ENCODE measurements at places on chromosomes 7 and 10.
A peak's percentile ranks its signal among the peaks of the same experiment; 100 is the strongest.

- no peak for DNase-seq
Measured at GRCh38 chr10:110647136-110647430, 2.9 kb downstream of the RBM20 start.

GRCh38 chr10:86657011-86657395 is 2.7 kb downstream of the OPN4 start:
- DNase-seq = no peak

DNA sequence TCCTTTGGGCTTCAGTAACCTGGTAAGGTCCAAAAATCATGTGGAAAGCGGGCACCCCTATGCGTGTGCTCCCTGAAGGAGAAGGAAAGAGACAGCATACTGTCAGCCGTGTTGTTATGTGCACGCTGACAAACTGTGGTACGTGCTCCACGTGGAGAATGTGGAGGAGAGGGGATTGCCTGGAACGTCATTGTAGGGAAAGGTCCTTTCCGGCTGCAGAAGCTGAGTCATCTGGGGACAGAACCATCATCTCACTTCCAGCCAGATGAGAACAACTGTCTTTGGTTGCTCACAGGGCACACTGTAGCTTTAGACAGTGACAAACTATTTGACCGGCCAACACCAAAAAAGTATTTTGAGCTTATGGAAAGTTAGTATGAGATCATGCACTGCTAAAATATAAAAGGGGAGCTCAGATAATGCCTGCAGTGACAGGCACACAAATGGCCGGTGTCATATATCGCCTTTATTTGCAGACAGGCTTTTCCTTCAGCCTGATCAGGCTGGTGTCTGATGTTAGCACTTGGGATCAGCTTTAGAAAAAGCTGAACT is 38.8 kb upstream of the GRB10 start:
- DNase-seq = no peak

DNA sequence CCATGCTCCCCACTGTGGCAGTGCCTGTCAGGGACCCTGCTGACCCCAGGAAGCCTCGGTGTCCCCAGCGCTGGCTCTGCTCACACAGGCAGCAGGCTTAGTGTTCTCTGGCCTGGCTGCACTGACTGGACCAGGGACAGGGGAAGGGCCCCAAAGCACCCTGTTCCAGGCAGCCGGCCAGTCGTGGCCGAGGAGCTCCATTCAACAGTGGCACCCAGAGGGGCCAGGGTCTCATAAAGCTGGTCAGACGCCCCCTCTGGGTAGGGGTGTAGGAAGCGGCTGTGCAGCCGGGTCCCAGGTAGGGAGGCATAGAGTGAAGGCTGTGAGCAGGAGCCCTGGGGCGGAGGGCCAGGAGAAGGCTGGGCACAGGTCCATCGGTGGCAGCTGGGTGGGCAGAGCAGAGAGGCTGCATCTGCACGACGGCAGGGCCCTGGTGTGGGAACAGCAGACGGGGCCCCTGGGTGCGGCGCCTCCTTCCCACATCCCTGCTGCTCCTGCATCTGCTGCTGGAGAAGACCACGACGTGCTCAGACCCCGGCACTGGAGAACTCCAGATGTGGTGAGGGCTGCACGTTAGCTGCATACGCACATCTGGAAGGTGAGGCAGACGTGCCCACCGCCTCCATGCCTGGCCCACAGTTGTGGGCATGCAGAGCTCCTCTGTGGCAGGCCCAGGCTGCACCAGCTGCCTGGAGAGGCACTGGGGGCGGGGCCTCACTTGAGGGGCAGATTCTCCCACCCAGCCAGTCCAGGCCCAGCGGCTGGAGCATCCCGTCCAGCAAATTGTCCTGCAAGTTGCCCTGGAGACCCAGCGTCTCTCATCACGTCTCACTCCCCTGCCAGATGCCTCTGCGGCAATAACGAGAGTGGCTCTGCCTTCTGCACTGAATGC is 25.1 kb downstream of the MNX1 start:
- DNase-seq = no peak

DNA sequence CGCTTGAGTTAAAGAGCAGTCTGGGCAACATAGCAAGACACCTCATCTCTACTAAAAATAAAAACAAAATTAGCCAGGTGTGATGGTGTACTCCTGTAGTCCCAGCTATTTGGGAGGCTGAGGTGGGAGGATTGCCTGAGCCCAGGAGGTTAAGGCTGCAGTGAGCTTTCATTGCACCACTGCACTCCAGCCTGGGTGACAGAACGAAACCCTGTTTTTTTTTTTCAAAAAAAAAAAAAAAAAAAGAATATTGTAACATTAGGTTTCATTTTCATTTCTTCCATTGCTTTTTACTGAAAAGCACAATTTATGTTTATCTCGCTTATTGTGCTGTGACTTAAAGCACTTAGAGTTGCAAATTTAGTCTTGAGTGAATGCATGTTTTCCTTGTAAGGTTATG is 80.0 kb downstream of the MLLT10 start:
- no peak for DNase-seq

DNA sequence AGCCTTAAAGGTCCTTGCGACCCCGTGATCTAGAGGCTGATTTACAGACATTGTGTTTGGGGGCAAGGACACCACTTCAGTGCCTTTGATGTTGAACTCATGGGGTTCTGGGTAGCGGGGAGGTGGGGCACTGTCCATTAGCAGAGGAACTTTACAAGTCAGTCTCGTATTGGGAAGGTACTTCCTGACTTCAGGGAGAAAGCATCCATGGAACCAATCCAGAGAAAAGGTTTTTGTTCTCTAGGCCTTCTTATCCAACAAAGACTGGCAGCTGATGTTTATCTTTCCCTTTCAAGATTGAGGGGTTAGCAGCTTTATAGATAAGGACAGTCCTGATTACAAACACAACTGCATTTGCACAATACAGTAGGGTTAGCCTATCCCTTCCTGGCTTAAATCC is 2.8 kb downstream of the GTPBP10 start:
- DNase-seq = no peak

DNA sequence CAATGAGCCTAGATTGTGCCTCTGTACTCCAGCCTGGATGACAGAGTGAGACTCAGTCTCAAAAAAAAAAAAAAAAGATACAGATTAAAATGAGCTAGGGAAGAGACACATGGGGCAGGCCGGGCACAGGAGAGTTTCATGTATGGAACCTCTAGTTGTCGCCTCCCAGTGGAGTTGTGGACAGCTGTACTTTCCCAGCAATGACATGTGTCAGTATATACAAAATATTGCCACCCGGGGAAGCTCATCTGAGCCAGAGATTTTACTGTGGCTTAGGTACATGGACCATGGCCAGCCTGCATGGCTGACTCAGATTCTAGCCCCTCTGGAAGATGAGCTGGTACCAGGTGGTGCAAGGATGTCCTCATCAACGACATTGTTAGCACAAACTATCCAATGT is 87.4 kb downstream of the COL26A1 start:
- DNase-seq = no peak

GRCh38 chr7:8014399-8014798 is 45.8 kb downstream of the GLCCI1 start:
- DNase-seq = no peak

DNA sequence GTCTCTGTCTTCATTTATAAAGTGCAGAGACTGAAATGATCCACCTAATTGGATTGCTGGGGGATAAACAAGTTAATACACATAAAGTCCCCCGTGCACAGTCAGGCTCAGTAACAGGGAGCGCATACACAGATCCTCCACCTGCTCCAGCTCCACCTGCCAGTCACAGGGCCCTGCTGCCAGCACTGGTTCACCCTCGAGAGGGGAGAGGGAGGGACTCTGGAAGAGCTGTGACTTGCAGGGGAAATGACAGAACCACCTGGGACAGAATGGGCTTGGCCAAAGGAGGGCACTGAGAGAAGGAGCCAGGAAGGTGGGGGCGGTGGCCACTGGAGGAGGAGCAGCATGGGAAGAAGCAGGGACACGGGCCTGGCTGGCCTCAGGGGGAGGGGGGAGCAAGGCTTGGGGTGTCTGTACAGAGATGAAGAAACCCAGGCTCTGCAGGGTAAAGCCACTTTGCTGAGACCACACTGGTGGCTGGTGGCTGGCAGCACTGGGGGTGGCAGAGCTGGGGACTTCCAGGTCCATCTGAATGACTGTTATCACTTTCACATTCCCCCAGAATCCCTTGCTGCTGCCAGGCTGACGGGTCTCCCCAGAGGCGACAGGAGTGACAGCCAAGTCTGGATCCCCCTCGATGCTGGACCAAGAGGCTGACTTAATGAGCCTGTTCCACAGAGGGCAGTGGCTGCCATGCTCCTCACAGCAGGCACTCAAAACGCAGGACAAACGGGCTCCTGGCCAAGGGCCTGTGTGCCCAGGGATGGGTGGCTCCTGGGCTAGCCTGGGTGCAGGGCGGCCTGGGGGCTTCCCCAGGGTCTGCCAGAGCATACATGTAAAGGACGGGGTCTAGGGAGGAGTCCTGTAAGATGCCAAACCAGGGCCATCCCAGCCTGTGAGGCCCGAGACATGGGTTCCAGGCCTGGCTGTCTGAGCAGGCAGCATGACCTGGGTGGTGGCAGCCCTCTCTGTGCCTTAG is 151.1 kb downstream of the SH3PXD2A start:
- no peak for DNase-seq

DNA sequence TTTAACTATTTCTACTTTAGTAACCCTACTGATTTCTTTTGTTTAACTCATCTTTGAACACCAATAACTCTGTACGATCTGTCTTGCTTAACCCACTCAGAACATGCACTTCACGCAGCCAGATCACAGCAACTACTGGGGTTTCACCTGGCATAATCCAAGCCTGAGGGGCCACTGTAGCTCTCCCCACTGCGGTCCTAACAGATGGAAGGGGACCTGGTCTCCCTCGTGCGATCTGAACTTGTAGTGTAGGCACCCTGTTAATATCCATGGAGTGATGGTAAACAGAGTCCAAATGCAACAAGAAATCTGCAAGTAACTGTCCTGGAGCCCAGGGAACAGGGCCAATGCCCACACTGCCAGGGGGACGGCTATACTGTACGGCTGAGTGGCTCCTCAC is 45.5 kb downstream of the INSIG1 start:
- DNase-seq = no peak

GRCh38 chr10:67306588-67307205 is 380.9 kb downstream of the LRRTM3 start:
- DNase-seq = no peak

- peak; percentile 81 for DNase-seq
Measured at GRCh38 chr7:122143751-122144711, at the start of gene AASS. Gene AASS, minus strand, starts transcription at chr7:122144249. Its CDS starts 10,523 bp downstream, at chr7:122133726.

GRCh38 chr10:79982861-79983260 is 34.0 kb upstream of the SFTPD start:
- no peak for DNase-seq

DNA sequence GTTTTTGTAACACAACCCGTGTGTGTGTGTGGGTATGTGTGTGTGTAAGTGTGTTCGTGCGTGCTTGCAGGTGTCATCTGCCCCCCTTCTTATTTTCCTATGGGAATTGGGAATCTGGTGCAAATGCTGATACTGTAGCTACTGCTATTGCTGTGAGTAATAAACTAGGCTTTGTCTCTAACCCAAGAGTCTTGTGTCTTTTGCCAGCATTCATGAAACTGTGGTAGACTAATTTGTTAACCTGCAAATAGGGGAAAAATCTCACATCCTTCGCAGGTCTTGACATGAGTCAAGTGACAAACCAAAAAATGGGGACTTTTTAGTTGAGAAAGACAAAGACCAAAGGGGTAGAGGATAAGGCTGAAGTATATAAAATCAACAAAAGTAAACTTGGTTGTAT is 57.9 kb upstream of the FAM133B start:
- DNase-seq = no peak

DNA sequence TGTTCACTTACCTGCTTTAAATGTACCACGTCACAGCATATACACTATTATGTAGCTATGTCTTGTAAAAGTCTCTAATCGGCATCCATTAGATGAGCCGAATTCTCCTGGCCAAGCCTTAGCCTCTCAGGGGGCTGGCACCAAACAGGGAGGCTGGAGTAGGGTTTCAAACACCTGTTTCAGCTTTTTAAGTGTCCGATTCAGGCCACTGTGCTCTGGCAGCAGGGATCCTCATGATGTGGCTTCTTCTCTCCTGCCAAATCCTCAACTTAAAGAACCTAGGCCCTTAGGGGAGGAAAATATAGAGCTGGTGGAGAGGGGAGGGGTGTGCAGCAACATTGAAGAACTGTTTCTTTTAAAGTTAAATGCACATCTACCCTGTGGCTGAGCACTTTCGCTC is 68.5 kb upstream of the NFKB2 start:
- no peak for DNase-seq

- DNase-seq = no peak
Measured at GRCh38 chr7:1022801-1023465, 21.4 kb upstream of the GPR146 start.

GRCh38 chr10:133219782-133220181 is 10.2 kb upstream of the UTF1 start:
- no peak for DNase-seq

GRCh38 chr10:123526356-123527064 is 139.6 kb upstream of the GPR26 start:
- DNase-seq = no peak

- DNase-seq = no peak
Measured at GRCh38 chr10:29926693-29927048, 132.7 kb downstream of the JCAD start.

DNA sequence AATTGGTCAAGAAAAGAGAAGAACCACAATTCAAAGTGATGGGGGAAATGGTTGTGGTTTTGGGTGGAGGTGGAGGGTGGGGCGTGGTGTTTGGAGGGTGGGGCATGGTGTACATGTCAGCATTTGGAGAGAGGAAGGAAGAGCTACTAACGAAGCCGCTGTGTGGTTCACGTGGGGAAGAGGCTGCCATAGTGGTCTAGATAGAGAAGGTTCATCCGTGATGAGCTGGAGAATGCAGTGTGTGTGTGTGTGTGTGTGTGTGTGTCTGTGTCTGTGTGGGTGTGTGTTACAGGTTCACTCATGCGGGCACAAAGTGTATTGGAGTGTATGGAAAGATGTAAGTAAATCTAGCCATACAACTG is 6.1 kb upstream of the VCL start:
- peak; percentile 78 for DNase-seq

- DNase-seq = no peak
Measured at GRCh38 chr10:44749151-44749550, 162.0 kb upstream of the TMEM72 start.

GRCh38 chr7:148473703-148474480 is 116.7 kb upstream of the C7orf33 start:
- no peak for DNase-seq

DNA sequence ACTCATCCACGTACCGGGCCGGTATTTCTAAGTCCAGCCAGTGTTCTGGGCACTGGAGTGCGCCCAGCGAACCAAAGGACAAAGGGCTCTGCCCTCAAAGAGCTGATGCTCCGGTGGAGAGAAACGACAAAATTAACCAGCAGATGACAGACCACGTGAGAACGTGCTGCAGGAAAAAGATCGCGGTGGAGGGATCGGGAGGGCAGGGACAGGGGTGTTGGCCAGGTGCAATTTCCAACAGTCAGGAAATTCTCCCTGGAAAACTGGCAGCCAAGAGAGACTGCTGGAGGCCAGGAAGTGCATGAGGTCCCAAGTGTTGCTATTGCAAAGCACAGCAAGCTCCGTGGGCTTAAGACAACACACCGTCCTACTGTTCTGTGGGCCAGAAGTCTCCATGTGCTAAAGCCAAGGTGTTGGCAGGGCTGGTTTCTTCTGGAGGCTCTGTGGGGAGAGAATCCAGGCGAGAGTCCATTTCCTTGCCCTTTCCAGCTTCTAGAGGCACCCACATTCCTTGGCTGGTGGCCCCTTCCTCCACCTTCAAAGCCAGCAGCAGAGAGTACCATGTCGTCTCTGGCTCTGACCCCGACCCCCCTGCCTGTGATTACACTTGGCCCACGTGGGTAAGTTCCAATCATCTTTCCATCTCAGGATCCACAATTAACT is 21.3 kb upstream of the AMZ1 start:
- no peak for DNase-seq

GRCh38 chr7:134599371-134599770 is 47.3 kb upstream of the BPGM start:
- DNase-seq = no peak
